ENCODE measurements at places on chromosomes 1 and 21. TPM values are rescaled to one million over a fixed set of nuclear protein-coding genes. Genes with fewer than 3 reads are reported as not detected.

The AMY1A gene
- total RNA-seq: not detected

DNA sequence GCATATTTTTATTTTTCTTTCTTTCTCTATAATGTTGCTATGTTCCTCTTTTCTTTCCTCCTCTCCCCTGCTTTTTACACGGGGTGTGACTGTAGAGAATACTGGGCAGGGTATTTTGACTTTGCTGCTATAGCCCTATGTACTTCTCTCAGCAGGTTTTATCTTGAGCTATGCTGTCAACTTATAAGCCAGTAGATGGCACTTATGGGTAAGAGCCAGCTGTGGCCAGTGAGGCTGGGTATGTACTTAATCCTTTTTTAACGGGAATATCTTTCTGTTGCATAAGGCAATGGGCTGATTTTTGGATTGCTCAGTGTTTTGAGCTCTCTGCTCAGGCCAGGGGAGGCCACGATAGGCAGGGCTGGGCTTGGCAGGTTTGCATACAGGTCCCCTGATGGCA is 99.0 kb downstream of the KCNK2 start:
- no peak for DNase-seq

The ADORA3 gene
- 0.45 TPM for total RNA-seq

The FCN3 gene
- total RNA-seq: not detected

GRCh38 chr1:244751271-244751895 is 84.1 kb upstream of the COX20 start:
- DNase-seq: no peak

- DNase-seq: no peak
These were observed 148.4 kb upstream of the MAP1LC3C start for GRCh38 chr1:242147096-242147976.

The CD5L gene
- not detected for total RNA-seq

DNA sequence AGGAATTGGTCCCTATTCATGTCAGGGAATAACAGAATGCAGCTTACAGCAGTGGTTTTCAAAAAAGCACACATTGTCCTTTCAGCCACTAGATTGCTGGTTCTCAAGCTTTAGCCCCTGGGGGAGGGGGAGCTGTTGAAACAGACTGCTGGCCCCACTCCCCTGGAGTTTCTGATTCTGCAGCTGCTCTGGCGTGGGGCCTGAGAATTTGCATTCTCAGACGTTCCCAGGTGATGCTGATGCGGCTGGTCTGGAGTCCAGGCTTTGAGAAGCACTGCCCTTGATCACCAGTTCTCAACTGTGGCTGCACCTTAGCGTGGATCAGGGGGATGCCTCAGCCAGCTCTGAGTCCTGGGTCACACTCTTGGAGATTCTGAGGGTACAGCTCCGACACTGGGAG is 62.7 kb upstream of the LAPTM5 start:
- no peak for DNase-seq

Data from stomach (tissue), 19 donors.